ENCODE measurements at places on chromosomes 6 and 20.

- peak; percentile 38 for DNase-seq
Observed at GRCh38 chr20:19000078-19000477, 186.5 kb downstream of the SCP2D1 start.

- no peak for DNase-seq
Observed at GRCh38 chr20:62507323-62507722, 31.5 kb upstream of the GATA5 start.

- DNase-seq = no peak
Observed at GRCh38 chr6:117521791-117522502, 39.5 kb downstream of the DCBLD1 start.

- DNase-seq = no peak
Observed at GRCh38 chr6:29964518-29964886, 22.2 kb downstream of the HLA-A start.

DNA sequence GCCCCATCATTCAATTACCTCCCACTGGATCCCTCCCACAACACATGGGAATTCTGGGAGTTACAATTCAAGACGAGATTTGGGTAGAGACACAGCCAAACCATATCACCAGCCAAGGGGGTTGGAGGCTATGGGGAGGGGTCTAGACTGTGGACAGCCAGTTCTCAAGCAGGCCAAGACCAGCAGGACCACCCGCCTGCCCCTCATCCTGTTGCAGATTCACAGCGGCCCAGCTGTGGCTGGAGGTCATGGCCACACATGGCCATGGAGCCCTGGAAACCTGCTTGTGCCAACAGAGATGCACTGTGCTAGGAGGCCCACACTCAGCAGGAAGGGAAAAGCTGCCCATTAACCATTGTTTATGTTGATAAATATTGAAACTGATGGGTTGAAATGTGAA, 240.5 kb downstream of the TTLL2 start:
- no peak for DNase-seq

DNA sequence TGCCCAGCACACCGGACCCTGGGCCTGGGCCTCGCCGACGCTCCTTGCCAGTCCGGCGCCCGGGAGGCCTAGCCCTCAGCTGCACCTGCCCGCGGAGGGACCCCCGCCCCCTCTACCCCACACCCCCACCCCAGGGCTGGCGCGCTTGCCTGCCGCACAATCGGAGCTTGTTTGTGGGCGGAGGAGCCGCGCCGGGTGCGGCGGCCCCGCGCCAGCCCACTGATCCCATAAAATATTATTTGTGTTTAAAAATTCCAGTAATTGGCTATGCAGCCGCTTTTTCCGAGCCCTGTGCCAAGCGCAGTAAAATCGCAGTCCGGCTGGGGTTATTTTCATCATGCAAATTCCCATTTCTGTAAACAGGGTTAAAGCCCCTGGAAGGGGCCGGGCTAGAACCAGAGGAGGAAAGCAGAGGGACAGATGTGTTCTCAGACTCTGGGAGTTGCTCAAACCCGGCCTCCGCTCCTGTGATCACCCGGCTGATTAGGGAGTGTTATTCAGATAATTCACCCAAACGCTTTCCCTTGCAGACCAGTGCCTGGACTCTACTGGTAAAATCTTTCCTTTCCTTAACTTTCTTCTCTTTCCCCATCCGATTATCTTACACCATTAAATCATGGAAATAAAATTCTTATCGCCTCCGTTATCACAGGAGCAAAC, 93.1 kb downstream of the NCR2 start:
- DNase-seq = peak; percentile 72

GRCh38 chr6:158560836-158561320, 987 bp downstream of the TMEM181 start:
- DNase-seq = peak; percentile 63

- DNase-seq = no peak
Observed at GRCh38 chr6:93964926-93965325, 545.6 kb upstream of the EPHA7 start.

GRCh38 chr6:135537741-135538301, 40.3 kb upstream of the AHI1 start:
- DNase-seq = no peak

DNA sequence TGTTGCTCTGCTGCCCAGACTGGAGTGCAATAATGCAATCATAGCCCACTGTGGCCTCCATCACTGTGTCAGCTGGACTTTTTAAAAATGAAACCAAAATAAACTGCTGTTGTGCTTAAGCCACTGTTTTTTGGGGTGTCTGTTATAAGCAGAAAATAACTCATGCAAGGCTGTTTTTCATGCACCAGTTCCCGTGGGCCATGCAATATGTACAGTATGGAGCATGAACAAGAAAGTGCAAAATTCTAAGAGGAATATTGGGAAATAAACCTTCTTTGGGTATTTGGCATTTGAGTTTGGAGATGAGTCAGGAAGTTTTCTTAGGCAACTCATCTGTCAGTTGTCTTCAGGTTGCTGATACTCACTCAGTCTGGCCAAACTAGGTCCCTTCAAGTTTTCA, 14.9 kb upstream of the ZFAND3 start:
- DNase-seq = no peak

- DNase-seq = peak; percentile 62
Observed at GRCh38 chr20:19025430-19026120, 186.9 kb upstream of the SLC24A3 start.

GRCh38 chr20:58718729-58719128, 26.1 kb downstream of the NPEPL1 start:
- DNase-seq = no peak

- no peak for DNase-seq
Observed at GRCh38 chr6:39037082-39037508, 11.5 kb upstream of the GLP1R start.

DNA sequence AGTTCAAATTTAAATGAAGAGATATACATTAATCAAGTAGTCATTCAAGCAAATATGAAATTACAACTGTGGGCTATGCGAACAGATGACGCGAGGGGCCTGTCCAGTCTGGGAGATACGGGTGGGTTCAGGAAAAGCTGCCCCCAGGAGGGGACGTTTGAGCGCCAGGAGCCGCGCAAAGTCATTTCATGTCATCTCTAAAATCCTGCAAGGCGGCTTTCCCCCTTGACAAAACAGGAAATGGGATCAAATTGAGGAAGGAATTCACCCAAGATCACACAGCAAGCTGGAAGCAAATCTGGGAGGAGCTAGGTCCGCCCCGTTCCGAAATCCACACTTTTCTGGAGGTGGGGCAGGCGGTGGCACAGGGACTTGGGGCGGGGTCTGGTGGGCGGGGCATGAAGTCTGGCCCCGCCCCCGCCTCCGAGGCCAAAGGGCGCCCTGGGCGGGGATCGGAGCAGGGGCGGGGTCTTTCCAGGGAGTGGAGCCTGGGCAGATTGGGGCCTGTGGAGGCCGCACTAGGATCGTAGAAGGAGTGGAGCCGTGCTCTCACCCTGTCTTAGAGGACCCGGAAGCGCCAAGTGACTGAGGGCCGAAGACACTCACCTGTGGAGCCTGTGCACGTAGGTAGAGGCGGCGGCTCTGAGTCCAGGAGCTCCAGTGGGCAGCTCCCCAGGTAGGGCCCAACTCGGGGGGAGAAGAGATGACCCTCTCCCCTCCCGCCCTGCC, at the start of gene LPIN3:
LPIN3 (plus strand) TSS at position 495 of the 729 bp plus-strand sequence. CDS start 4,983 bp downstream, outside the sequence.
- DNase-seq = peak; percentile 48

- no peak for DNase-seq
Observed at GRCh38 chr6:169890901-169891300, 139.5 kb downstream of the ERMARD start.

GRCh38 chr20:20736303-20736702, 23.9 kb upstream of the RALGAPA2 start:
- DNase-seq = no peak

- no peak for DNase-seq
Observed at GRCh38 chr20:44181611-44182010, 5.4 kb downstream of the JPH2 start.

DNA sequence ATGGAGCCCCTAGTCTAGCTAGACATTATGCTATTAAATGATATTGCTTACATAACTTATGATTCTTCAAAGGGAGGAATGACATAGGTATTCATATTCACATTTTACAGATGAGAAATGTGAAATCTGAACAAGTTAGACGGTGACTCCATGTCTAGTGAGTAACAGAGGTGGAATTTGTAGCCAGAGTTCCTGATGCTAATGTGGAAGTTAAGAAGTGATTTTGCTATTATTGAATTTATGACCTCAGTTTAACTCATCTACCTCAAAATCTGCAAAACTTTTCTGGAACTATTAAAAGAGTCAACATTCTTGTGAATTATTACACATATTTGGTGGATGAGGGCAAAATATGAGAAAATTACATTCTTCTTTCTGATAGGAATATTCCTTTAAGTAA, 347.6 kb upstream of the MMS22L start:
- no peak for DNase-seq

GRCh38 chr20:49297605-49298530, 20.0 kb upstream of the ZNFX1 start:
- no peak for DNase-seq

DNA sequence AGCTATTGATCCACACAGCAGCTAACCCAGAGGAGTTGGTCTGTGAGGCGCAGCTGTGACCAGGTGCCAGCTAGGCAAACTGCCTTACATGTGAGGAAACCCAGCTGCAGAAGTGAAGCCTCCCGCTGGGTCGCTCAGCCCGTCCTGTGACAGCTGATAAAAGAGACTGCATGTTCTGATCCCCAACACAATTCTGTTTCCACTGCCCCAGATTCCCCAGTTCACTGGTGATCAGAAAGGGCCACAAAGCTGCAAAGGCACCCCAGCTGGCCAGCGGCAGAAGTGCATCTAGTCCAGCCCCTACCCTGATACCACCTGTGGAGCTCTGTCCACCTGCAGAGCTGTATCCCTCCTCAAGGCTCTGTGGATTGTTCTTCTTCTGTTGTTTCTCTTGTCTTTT, 64.5 kb downstream of the CTNNBL1 start:
- no peak for DNase-seq

- DNase-seq = no peak
Observed at GRCh38 chr20:59217794-59218280, 54.2 kb downstream of the ZNF831 start.

GRCh38 chr6:163001330-163001729, 273.6 kb downstream of the PACRG start:
- DNase-seq = no peak

- DNase-seq = no peak
Observed at GRCh38 chr6:17450832-17451231, 57.4 kb downstream of the CAP2 start.

DNA sequence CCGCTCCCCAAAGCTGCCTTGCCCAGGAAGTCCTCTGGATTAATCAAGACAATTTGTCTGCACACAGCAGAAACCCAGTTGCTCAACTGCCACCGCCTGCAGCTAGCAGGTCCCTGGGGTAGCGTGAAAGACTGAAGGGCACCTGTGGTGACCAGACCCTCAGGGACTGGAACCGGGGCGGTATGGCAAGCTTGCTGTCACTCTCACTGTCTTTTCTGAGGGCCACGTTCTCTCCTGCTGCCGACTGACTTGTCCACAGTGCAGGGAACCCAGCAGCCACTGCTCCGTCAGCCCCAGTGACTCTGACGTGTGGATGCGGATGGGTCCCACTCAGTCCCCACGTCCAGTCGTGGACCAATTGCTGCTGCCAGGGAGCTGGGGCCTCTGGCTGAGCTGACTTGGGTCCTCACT, 72.8 kb upstream of the PMEPA1 start:
- DNase-seq = no peak

DNA sequence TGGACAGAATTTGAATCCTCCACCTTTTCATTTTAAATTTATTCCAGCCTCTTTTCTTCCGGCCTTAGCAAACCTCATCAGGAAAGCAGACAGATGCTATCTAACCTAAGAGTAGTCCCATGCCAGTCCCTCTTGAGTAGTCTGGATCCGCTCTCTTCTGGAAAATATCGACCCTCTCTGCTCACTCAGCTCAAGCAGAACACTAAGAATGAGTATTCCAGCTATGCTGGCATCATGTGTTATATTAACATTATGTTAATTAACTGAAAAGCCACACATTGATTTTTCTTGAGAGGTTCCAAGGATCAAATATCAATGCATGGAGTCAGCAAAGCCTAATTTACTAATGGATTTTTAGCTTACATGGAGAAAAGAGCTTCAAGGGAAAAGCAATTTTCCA, 161.4 kb downstream of the ID4 start:
- no peak for DNase-seq

DNA sequence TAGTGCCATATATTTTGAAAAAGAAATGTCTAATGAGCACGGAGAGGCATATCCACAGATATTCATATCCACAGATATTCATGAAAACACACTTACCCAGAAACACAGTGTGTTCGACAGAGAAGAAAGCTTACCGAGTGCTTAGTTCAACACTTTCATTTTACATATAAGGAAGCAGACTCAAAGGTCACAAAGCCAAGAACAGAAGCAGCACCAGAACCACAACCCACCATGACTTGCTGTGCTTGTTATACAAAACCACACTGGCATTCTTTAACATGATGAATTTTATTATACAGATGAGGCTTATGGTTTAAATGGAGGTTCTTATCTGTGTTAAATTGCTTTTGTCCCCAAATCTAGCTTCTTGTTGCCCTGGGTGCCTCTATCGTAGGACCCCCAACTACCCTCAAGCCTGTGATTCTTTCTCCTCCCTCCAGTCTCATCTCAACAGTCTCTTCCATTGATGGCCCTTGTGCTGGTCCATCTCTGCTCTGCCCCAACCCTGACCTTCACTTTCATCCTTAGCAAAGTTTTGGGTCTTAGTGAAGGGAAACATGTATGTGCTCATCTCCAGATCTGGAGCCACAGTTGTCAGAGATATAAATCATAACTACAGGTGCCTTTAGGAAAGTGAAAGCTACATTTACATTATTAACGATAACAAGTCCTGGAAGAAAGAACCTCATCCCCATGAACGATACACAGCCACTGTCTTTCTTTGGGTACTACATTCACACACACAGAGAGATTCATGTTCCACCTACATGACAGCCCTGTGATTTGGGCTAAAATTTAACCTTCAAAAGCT, 40.0 kb downstream of the SF3B5 start:
- no peak for DNase-seq

- DNase-seq = no peak
Observed at GRCh38 chr20:33999025-33999649, 5.4 kb downstream of the RALY start.

DNA sequence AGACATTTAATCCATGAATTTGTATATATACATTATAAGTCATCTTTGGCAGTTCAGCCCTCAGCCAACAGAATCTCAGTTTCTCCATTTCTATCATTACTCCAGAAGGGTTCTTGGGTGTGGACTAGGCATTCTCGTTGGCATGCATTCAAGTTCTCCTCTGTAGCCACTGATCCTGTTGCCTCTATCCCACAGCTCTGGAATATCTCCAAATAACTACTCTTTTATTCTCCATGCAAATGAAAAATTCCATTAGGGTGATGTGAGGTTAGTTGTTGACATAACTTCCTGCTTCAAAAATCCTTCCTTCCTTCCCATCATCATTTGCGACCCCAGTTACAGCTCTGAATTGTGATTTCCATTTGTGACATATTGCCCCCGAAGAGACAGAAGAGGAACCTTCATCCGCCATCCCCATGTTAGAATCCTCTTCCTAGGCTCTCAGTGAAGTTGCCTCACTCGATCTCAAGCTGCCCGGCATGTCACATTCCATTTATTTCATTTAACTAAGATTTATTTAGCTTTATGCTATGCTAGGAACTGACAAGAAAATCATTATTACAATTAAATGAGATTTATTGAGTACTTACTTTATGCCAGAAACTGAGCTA, 93.7 kb upstream of the EDN1 start:
- no peak for DNase-seq

- no peak for DNase-seq
Observed at GRCh38 chr20:5469111-5469510, 152.4 kb upstream of the PROKR2 start.

- no peak for DNase-seq
Observed at GRCh38 chr6:121901432-121901831, 466.0 kb downstream of the GJA1 start.

- DNase-seq = no peak
Observed at GRCh38 chr6:43493833-43494232, 16.3 kb downstream of the LRRC73 start.

- no peak for DNase-seq
Observed at GRCh38 chr6:74117113-74117512, 421.1 kb downstream of the CD109 start.

Data from ascending aorta (tissue), 2 donors.